ENCODE measurements at places on chromosomes 11 and 22.

DNA sequence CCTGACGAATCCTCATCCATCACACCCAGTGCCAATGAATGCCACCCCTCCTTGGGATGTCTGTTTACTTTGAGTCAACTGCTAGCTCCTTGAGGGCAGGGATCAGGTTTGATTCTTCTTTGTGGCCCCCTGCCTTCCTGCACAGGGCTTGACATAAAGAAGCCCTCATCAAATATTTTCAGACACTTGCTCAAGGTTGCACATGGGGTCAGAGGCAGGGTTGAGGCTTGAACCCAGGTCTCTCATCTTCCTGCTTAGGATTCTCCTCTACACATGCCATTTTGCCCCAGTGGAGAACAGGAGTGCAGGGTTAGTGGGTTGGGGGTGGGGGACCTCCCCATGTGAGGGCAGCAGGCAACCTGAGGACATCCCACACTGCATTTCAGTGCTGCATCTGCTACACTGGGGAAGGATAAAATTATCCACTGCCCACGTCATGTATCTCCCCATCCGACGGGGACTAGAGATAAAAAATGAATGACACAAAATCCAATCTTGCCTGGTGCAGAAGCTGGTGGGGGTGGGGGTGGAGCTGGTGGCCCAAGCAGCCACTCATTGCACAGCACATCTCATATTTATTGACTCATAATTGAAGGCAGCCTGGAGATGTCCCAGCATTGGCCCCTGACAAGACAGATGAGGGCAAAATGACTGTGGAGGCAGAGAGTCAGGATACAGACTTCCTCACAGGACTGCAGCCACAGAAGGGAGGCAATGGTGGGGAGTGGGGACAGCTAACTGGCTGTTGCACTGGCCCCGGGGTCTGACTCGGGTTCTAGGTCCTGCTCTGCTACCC is 41.3 kb downstream of the NEU3 start:
- no peak for DNase-seq

DNA sequence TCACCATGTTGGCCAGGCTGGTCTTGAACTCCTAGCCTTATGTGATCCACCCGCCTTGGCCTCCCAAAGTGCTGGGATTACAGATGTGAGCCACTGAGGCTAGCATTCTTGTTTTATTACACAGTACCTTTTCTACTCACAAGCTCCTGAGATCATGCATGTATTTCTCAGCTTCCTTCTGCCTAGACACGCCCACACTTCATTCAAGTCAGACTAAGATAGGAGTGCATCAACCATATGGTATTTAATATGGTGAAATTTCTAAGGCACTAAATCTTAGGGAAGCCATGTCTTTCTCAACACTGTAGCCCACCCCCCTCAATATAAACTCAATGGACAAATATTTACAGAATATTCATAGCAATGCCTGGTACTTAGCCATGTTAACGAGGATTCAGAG is 62.1 kb downstream of the SLC25A17 start:
- DNase-seq, result no peak

GRCh38 chr11:78525720-78526119 is 48.9 kb downstream of the NARS2 start:
- DNase-seq, result no peak

- peak; percentile 42 for DNase-seq
Observed at GRCh38 chr11:73157101-73158010, 15.2 kb upstream of the FCHSD2 start.

DNA sequence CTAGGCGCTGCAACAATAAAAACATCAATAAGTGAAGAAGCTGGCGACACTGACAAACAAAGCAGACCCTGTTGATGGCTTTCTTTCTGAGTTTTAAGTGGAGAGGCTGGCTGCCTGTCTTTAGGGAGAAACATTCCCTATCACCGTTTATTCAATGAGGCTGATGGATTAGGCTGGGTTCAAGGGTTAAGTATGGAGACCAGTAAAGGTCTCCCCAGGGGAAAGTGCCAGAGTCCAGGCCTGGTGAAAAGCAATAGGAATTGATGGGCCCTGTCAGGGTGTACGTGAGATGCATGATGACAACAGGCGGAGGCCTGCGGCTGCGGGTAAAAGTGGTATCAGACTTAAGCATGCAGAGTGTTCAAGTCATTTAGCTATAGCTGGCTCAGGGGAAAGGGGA is 102.6 kb downstream of the ALX4 start:
- no peak for DNase-seq

DNA sequence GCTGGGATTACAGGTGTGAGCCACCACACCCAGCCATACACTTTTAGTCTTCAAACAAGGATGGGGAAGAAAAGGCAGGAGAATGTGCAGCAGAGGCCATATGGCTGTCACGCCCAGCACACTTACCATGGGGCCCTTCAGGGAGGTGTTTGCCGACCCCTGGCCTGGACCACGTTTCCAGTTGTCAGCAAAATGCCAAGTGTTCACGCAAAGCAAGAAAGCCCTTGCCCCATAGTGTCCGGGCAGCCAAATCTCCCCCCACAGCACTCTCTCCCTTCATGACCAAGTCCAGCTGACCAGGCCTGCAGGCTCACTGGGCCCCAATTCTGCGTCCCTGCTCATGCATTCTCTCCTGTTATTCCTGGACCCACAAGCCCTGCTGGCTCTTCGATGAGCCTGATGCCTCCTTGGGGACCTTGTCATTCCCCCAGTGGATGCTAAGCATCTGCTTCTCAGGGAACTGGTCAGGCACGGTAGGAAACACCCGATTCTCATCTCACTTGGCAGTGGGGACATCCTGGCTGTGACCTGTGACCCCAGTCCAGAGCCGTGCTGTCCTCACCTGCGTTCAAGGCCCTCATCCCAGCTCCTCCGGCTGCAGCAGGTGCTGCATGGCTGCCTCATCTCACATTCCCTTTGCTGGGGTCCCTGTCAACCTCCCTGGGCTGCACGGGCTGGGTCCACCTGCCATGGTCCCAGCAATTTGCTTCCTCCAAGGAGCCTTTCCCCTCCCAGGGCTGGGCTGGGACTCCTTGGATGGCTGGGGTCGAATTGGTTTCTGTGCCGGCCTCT is 96.4 kb downstream of the CTTN start:
- peak; percentile 9 for DNase-seq

GRCh38 chr22:37442135-37442534 is 14.9 kb upstream of the ELFN2 start:
- no peak for DNase-seq

DNA sequence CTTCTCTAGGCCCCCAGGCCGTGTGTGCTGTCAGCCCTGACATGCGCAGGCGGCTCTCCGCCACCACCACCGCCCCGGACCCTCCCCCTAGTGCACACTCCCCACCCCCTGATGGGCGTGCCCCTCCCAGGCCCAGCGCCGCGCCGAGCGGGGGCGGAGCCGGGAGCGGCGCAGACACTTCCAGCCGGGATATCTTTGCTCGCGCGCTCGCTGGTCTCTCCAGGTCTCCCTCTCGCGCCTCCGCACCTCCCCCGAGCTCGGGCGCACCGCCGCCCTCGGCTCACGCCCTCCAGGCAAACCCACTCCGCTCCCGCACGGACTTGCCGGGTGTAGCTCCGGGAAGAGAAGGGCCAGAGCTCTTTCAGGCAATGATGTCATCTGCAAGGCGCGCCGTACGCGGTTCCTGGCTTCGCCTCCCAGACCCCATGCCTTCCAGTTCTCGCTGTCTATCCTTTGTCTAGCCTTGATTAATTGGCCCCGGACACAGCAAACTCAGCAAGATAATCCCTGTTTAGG is at the start of gene SCN3B:
Gene SCN3B, minus strand, starts transcription at position 59 of the 516 bp plus-strand sequence. CDS start 823 bp downstream, outside the sequence.
- no peak for DNase-seq

GRCh38 chr22:38403812-38404211 is 51.2 kb downstream of the KCNJ4 start:
- no peak for DNase-seq

- no peak for DNase-seq
Observed at GRCh38 chr22:19061471-19062138, 60.6 kb downstream of the DGCR2 start.

DNA sequence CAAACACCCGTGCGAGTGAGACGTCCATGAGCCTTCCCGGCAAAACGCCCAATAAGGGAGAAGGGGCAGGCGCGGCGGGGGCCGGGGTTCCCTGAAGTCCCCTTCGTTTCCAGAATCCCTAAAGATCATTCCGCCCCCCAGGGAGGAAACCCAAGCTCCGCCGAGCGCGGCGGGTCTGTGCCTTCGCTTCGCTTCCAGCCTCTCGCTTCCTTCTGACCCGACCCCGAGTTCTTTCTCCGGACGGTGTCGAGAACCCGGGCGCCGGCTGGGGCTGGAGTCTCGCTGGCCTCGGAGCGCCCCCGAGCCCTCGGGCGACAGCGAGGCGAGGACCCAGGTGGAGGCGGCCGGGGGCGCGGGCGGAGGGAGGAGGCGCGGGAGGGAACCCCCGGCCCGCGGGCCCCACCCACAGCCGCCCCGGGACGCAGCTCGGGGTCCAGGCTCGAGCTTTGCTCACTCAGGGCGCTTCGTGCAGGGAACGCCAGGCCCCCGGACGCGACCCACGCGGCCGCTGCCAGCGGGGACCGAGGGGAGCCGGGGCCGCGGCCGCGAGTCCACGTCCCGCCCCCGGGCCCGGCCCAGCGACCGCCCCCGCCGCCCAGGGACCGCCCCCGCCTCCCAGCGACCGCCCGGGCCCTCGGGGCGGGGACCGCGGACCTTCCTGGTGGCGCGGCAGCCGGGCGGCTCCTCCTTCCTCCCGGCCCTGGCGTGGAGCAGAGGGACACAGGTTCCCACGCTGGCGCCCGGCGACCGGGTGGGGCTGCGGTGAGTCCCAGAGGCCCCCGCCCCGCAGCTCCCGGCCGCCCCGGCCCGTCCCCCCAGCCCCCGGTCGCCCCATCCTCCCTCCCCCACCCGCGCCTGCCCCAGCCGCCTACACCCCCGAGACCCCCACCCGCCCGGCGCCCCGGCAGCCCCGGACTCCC is at the start of gene PGGHG:
Gene PGGHG, plus strand, starts transcription at position 649 of the 920 bp plus-strand sequence. CDS start 691 bp downstream, outside the sequence.
- peak; percentile 53 for DNase-seq

DNA sequence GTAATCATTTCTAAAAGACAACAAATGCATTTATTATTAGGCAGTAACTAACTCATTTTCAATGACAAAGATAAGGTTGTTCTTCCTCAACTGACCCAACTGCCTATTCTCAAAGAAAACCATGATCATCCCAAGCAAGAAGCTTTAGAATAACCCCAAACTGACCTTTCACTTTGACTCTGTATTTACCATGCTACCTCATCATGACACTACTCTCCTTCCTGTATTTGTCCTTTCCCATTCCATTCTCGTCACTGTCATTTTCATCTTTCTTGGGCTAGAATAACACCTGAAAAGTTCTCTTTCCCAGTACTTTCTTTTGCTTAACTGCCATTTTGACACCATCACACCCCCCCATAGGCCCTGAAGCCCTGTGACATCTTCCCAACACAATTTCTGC is 48.3 kb downstream of the TCF20 start:
- DNase-seq, result no peak

DNA sequence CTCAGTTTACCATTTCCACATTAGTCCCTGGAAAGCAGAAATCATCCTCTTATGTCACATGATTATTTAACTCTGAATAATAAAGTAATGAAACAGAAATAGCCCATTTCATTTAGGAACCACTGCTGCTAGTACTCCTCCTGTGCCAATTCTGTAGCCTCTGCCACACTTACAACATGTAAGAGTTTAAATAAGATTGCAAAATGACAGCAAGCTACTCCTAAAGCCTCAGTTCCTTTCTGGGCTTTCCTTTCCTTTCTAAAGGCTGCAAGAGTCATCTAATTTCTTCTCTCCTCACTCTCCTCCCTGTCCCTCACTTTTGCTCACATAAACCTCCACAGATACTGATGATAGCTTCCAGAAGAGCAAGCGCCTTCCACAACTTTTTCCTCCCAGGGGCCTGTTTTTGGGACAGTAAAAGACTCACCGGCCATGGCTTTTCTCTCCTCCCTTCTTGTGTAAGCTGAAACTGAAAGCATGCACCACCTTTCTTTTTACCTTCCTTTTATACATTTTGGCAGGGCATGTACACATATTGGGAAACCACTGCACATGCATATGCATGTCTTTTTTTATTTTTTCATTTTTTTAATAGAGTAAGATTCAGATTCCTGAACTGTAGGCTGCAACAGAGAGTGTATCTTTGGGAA is 38.5 kb downstream of the CARD18 start:
- DNase-seq, result no peak

DNA sequence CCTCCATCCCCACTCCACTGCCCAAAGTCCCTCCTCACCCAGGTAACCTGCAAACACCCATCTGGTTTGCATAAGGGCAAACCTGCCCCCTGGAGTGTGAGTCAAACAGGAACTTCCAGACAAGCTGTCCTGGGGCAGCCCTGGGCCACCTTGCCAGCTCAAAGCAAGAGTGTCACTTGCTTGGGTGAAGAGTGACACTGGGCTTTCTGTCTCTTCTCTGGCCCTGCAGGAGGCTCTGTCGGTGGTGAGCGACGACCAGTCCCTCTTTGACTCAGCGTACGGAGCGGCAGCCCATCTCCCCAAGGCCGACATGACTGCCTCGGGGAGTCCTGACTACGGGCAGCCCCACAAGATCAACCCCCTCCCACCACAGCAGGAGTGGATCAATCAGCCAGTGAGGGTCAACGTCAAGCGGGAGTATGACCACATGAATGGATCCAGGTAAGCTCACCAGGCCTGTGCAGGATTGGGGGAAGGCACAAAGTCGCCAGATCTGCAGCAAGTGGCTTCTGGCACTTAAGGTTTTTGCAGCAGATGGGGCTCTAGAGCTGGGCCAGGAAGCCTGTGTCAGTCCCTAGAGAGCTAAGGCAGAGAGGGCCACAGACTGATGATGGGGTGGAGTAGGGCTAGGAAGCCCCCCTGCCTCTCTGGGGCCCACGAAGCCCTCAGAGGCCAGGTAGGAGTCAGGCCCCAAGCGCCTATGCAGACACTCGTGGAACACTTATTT is 64.2 kb downstream of the FLI1 start:
- DNase-seq, result no peak

DNA sequence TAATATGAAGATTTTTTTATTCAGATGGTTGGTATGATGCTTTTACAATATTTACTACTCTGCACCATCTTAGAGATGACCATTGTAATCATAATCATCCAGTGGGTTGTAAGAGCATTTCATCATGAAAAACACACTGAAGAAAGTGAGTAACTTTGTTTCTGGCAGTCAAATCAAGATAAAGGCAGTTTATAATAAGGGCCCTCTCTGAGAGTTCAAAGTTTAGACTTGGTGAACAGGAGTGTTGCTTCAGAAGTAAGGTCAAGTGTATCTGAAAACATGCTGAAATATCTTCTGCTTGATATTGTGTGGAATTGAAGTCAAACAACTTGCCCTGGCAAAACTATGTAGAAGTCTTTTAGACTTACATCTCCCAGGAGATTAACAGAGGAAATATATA is 19.5 kb upstream of the MS4A8 start:
- DNase-seq, result no peak

All from CD4-positive, alpha-beta T cell treated with Interleukin-15 for 1 hour (primary cell).